Uterus (tissue), 4 donors: ENCODE measurements at places on chromosomes 5 and 9.

GRCh38 chr9:111854799-111855198, 41.8 kb upstream of the UGCG start:
- no peak for DNase-seq

DNA sequence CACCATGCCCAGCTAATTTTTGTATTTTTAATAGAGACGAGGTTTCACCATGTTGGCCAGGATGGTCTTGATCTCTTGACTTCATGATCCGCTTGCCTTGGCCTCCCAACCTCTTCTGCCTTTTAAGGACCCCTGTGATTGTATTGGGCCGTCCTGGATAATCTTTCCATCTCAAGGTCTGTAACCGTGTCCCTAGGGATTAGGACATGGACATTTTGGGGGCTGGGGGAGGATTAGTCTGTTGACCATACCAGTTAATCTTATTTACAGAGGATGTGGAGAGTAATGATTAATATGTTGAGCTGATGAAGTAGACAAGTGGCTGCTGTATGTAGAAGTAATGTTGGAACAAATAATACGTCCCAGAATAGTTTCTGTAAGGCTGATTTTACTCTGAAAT, 23.1 kb downstream of the LNPEP start:
- no peak for DNase-seq

DNA sequence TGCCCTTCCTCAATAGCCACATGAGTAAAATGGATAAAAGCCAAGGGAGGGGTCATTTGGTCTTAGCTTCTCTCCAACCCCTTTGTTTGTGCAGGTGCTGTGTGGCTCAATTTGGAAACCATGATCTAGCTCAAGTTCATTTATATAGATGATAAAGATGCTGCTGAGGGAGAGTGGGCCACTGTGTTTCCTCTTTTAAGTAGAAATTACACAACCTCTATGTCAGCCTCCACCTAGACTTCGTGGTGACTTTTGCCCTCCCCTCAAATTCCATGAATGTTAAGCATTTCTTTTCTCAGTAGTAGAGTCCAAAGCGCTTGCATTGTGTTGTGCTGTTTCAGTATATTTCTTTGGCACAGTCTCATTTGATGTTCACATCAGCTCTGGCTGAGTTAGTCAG, 241.4 kb downstream of the ARHGAP26 start:
- no peak for DNase-seq

- DNase-seq = no peak
These were observed 33.4 kb upstream of the SYNPO start for GRCh38 chr5:150607105-150607504.

DNA sequence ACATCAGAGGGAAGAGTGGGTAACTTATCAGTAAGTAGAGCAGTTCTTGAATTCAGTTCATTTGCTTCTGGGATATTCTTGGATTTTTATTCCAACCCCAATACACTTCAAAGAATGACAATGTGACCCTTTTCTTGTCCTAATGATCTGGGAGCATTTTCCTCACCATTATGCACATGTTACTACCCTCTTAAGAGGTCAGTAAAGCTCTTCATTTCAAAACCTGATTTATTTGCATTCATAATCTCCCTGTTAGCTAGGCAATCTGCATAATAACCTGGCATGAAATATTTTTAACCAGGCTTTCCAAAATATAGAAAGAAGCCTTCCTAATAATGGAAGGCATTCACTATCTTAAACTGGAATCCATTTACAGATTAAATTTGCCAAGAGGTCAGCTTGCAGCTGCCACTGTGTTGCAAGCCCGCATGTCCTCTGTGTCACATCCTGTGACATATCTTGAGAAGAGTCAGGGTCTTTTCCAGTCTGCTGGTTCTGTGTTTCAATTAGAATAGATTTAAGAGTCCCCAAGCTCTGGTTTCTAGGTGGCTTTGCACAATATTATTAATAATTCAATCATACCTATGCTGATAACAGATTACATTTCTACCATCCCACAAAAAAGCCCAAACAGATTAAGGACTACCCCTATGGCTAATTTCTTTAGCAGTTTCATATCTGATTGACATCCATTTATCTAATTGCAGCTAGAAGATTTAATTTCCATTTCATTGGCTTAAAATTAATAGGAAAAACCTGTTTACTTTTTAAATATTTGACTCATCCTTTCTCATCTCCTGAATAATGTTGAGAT, 30.9 kb upstream of the PPP2R2B start:
- no peak for DNase-seq

- no peak for DNase-seq
These were observed 113.5 kb downstream of the CAAP1 start for GRCh38 chr9:26779062-26779461.

DNA sequence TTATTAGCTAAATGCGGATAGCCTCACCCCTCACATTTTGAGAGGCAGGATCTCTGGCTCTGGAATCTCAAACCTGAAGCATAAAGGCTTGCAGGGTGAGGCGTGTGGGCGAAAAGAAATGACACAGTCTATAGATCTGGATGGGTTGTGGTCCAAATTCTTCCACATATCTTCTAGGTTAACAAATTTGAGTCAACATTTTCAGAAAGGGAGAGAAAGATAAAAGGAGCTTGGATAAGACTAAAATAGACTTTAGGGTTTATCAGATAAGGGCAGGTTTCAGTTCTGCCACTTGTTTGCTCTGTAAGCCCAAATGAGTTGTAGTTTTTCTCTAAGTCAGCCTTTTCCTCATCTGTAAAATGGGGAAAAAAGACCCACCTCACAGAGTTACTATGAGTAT, 220.9 kb downstream of the TRIM32 start:
- DNase-seq = no peak

GRCh38 chr9:99385814-99386279, 163.8 kb downstream of the SEC61B start:
- no peak for DNase-seq

GRCh38 chr9:1303932-1304331, 253.8 kb downstream of the DMRT2 start:
- no peak for DNase-seq

DNA sequence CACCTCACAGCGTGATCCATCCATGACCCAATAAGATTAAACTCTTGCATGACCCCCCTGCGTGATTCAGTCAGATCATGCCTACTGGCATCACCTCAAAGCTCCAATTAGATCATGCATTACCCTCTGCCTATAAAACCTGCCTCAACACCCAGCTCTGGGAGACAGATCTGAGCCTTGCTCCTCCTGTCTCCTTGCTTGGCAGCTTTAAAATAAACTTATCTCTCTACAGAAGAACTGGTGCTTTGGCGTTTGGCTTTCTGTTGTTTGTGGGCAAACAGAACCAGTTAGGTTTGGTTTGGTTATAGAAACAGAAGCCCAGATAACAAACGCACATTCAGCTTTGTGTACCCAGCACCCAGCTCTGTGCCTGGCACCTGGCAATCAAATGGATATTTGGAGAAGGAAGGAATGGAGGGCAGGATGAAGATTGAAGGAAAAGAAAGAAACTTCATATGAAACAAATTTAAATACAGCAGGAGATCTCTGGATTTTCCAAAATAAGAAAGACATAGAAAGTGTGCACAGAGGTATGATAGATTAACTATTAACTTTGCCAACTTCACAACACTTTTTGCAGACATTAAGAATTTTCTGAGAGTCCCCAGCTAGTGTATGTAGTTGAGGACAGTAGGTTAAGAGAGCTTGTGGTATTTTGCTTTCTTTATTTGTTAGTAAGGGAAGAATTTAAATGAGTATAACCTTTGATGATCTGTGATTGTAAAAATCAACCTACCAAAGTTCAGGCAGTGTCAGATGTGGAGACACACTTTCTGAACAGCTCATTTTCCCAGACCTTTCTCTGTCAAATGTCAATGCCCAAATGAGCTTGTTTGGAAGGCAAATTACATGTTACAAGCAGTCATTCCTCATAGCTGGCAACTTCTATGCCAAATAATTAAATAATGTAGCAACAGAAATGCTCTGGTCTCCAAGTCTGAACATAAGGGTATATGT, 102.1 kb upstream of the ASTN2 start:
- DNase-seq = no peak

GRCh38 chr5:37725185-37725584, 114.7 kb downstream of the GDNF start:
- DNase-seq = no peak

GRCh38 chr9:102767076-102767475, 228.1 kb upstream of the CYLC2 start:
- no peak for DNase-seq

DNA sequence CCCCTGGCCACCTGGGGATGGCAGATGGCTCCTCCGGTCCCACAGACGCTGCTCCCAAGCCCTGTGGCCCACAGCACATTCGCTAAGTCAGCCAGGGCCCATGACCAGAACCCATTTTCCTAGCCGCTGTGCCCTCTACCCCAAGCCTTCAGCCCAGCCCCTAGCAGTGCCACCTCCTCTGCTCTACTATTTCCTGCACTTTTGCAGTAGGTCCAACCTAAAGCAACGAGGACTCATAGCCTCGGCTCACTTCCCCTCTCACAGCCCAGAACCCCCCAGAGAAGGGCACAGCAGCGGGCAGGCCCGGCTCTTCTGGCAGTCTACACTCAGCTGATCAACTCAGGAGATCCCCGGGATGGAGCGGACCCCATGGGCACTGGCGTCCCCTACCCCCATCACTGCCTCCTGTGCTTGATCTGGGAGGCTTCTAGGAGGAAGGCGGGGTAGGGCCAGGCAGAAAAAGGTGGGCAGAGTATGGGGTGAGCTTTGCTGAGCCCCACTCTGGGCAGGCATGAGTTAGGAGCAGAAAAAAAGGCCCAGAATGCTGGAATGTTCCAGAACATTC, 111.2 kb downstream of the ZNF354C start:
- no peak for DNase-seq

DNA sequence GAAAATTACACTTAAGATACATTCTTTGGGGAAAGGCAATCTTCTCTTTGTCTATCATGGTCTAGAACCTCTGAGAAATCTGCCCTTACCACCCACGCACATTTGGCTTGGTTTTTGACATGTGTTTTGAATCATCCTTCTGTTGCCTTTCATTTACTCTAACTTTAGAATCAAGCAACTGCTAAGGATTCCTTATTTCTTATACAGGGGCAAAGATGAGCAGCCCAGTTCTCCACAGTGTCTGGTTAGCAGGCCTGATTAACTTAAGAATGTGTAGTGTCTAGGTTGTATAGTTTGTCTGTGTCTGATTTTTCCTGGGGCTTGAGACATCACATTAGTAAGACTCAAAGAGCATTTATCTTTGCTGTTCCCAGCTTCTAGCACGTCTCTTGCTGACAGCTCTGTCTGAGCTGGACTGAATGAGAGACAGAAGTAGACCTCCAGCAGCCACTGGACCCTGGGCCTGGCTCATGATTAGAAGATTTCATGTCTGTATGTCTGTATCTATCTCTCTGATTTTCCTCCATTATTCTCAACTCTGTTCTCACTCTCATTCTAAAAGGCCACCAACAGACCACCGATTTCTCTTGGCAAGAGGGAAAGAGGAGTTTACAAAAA, 31.8 kb upstream of the PCA3 start:
- no peak for DNase-seq
